Activated T-helper 1 cell treated with anti-CD3 and anti-CD28 coated beads, Interleukin-12 subunit alpha, Interleukin-12 subunit beta, Interleukin-2, Interleukin-4 antibody, amounts not matched to agents 30 ng/mL and 10 ng/mL and 1 ng/mL, durations not matched to agents 14 hours and 24 hours and 36 hours (primary cell): ENCODE measurements at places on chromosomes 3 and 15. TPM values are rescaled to one million over a fixed set of nuclear protein-coding genes. Genes with fewer than 3 reads are reported as not detected.

HIGD2B gene
- total RNA-seq, result 0.29 TPM in 1 of 2 replicates, not detected in the other

MAGEL2 gene
- not detected in 2 replicates for total RNA-seq

UBAP1L gene
- 5.9 and 7.0 TPM in 2 replicates for total RNA-seq

SENP2 gene
- 33.5 and 34.6 TPM in 2 replicates for total RNA-seq

DUOXA2 gene
- not detected in 2 replicates for total RNA-seq

INO80 gene
- 39.2 and 39.6 TPM in 2 replicates for total RNA-seq

KNG1 gene
- total RNA-seq, result not detected in 2 replicates

GRCh38 chr3:170523248-170523647 lies 62.6 kb downstream of the SLC7A14 start:
- H3K27ac ChIP-seq, result no peak overlapping the region
- peaks cover 8% of the 10 kb centered on the region for H3K27me3 ChIP-seq
- H3K36me3 ChIP-seq, result no peaks in the 10 kb centered on the region

GRCh38 chr15:23854912-23855659 lies 168.0 kb upstream of the NDN start:
- H3K4me3 ChIP-seq, result no peak overlapping the region
- H3K36me3 ChIP-seq, result no peaks in the 10 kb centered on the region
- no peak for DNase-seq
- no peak overlapping the region for H3K27ac ChIP-seq
- H3K4me1 ChIP-seq, result no peaks in the 10 kb centered on the region

DNA sequence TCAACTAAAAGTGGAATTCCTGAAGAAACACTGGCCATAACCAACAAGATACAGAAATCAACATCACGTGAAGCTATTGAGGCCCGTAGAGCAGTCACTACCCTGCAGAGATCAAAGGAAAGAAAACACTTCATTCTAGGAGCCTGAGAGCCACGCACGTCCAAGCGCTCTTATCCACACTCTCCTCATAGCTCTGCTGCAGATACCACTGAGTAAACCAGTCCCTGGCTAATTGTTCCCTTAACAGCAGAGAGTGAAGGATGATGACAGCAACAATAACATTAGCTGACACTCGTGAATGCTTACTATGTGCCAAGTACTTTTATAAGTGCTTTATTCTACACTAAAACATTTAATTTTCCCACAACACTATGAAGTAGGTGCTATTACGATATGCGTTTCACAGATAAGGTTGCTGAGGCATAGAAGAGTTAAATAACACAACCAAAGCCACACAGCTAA lies 271.0 kb upstream of the GADL1 start:
- H3K36me3 ChIP-seq, result no peaks in the 10 kb centered on the region
- H3K27ac ChIP-seq, result no peak overlapping the region
- H3K27me3 ChIP-seq, result no peaks in the 10 kb centered on the region
- no peak overlapping the region for H3K4me3 ChIP-seq
- no peak for DNase-seq

DNA sequence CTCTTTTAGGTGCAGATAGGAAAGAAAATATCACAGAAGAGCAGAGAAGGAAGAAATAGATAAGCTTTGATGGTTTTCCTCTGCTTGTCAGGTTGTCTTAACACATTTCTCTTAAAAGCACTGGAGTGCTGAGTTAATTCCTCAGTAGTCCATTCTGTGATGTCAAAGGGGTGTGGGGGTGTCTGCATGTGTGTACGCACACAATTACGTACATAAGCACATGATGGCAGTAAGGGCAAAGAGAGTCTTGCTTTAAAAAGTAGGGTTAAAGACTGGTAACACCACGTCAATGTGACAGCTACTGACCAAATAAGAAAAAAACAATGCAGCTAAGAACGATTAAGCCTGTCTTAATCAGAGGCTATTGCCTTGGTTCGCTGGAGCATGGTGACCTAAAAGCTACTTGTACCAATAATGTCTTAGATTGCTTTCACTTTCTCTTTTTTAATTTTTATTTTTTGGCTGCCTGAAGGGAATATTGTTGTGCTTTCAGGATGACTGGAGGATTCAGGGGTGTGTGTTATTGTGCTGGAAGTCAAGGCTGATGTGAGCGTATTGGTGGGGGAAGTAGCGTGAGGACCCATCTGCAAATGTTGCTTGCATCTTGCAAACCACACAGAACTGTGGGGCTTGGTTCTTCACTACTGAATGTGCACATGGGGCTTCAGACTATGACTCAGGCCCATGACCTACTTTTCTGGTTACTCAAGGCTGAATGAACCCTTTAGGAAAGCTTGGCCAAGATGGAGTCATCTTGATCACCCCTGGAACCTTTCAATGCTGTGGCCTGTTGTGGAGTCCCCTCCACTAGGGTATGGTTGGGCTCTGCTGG lies 417.8 kb upstream of the TPM1 start:
- no peak overlapping the region for H3K27ac ChIP-seq
- DNase-seq, result no peak
- no peaks in the 10 kb centered on the region for H3K36me3 ChIP-seq
- peaks cover 7% of the 10 kb centered on the region for H3K27me3 ChIP-seq

DNA sequence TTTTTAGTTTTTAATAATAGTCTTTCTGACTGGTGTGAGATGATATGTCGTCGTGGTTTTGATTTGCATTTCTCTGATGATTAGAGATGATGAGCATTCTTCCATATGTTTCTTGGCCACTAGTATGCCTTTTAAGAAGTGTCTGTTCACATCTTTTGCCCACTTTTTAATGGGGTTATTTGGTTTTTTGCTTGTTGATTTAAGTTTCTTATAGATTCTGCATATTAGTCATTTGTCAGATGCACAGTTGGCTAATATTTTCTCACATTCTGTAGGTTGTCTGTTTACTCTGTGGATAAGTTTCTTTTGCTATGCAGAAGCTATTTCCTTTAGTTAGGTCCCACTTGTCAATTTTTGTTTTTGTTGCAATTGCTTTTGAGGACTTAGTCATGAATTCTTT lies 185.4 kb downstream of the SUCNR1 start:
- H3K36me3 ChIP-seq, result no peaks in the 10 kb centered on the region
- DNase-seq, result no peak
- H3K4me1 ChIP-seq, result no peaks in the 10 kb centered on the region
- no peak overlapping the region for H3K4me3 ChIP-seq

DNA sequence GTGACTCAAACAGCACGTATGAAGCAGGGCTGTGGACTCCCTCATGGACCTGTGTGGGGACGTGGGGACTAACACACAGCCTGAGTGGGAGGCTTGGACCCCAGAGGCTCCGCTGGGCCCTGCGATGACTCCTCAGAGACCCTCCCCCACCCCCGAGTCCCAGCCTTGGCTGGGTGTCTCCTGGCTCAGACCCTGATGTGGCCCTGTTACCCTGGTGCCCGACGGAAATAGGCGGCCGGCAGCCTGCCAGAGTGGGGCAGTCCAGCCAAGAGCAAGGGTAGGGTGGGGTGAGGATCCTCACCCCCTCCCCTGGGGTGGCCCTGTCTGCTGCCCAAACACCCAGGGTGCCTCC lies 15.3 kb downstream of the TNK2 start:
- DNase-seq, result no peak
- H3K4me1 ChIP-seq, result peaks cover 34% of the 10 kb centered on the region
- peaks cover 2% of the 10 kb centered on the region for H3K36me3 ChIP-seq
- no peak overlapping the region for H3K27ac ChIP-seq
- no peaks in the 10 kb centered on the region for H3K27me3 ChIP-seq

DNA sequence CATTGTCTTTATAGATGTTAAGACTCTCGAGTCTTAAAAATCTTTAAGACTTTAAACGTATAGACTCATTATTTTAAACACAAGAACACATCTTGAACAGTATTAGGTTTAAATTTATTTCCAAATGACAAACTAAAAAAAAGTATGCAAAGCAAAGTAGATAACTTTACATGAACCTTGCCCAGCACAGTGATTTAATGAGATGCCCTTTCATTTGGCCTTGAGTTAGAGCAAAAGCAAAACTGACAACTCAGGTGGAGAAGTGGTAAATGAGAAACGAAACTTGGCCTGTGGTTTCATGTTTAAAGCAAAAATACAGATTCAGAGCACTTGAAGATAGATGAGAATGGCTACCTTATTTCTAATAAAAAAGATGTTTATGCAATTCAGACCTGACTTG lies 8.6 kb downstream of the GPR15 start:
- no peaks in the 10 kb centered on the region for H3K27me3 ChIP-seq
- H3K36me3 ChIP-seq, result peaks cover 11% of the 10 kb centered on the region
- peak overlapping the region; percentile 76 for H3K27ac ChIP-seq
- DNase-seq, result no peak

DNA sequence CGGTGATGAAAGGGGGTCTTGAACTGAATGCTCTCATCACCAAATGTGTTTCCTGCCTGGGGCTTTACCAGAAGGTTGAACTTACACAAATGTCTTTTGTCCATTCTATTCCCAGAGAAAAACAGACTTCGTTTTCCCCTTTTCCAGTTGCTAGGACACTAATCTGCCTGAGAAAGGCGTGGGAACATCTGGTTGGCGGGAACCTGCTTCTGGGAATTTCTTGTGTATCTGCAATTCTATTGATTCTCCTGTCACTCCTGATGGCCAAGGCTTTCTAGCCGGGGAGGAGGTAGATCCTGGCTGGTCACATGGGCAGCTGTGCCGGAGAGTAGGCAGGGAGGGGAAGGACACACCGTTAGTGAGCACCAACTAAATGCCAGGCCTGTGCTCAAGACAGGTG lies 31.1 kb upstream of the CCDC174 start:
- no peak for DNase-seq
- H3K4me3 ChIP-seq, result no peak overlapping the region
- H3K36me3 ChIP-seq, result no peaks in the 10 kb centered on the region
- peaks cover 1% of the 10 kb centered on the region for H3K27me3 ChIP-seq
- no peaks in the 10 kb centered on the region for H3K4me1 ChIP-seq

GRCh38 chr3:157573780-157574378 lies 70.7 kb upstream of the VEPH1 start:
- H3K27me3 ChIP-seq, result peaks cover 8% of the 10 kb centered on the region
- no peak overlapping the region for H3K27ac ChIP-seq
- H3K4me3 ChIP-seq, result no peak overlapping the region
- H3K4me1 ChIP-seq, result no peaks in the 10 kb centered on the region

- DNase-seq, result no peak
- no peaks in the 10 kb centered on the region for H3K4me1 ChIP-seq
- H3K36me3 ChIP-seq, result no peaks in the 10 kb centered on the region
- no peak overlapping the region for H3K27ac ChIP-seq
Observed at GRCh38 chr15:73019601-73020146, 32.6 kb upstream of the NEO1 start.

DNA sequence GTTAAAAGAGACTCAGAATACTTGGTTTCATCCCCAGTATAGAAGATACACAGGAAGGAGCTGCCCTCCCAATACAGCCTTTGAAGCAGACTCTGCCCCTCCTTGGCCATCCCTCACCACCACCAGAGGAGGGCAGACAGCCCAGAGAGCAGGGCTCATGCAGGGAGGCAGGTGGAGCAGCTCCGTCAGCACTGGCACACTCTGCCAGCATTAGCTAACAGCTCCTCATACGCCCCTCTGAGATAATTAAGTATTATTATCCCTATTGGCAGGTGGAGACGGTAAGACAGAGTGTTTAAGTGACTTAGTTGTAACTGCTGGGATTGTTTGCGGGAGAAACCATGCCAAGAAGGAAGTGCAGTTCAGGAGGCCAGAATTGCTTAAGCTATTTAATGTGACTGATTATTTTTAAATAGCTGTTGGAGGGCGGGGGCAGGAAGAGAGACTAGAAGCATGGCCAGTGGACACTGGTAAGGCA lies 434.0 kb downstream of the EPHB1 start:
- H3K36me3 ChIP-seq, result no peaks in the 10 kb centered on the region
- no peaks in the 10 kb centered on the region for H3K27me3 ChIP-seq
- H3K27ac ChIP-seq, result no peak overlapping the region
- no peak for DNase-seq

- DNase-seq, result no peak
- no peak overlapping the region for H3K27ac ChIP-seq
- no peaks in the 10 kb centered on the region for H3K27me3 ChIP-seq
- H3K36me3 ChIP-seq, result peaks cover 8% of the 10 kb centered on the region
- no peak overlapping the region for H3K4me3 ChIP-seq
Observed at GRCh38 chr15:68232449-68232848, 2.9 kb upstream of the CLN6 start.

- peaks cover 27% of the 10 kb centered on the region for H3K4me1 ChIP-seq
- H3K4me3 ChIP-seq, result peak overlapping the region; percentile 87
- no peaks in the 10 kb centered on the region for H3K36me3 ChIP-seq
- H3K27me3 ChIP-seq, result peaks cover 2% of the 10 kb centered on the region
Observed at GRCh38 chr3:138329984-138330293, 288 bp upstream of the NME9 start.

DNA sequence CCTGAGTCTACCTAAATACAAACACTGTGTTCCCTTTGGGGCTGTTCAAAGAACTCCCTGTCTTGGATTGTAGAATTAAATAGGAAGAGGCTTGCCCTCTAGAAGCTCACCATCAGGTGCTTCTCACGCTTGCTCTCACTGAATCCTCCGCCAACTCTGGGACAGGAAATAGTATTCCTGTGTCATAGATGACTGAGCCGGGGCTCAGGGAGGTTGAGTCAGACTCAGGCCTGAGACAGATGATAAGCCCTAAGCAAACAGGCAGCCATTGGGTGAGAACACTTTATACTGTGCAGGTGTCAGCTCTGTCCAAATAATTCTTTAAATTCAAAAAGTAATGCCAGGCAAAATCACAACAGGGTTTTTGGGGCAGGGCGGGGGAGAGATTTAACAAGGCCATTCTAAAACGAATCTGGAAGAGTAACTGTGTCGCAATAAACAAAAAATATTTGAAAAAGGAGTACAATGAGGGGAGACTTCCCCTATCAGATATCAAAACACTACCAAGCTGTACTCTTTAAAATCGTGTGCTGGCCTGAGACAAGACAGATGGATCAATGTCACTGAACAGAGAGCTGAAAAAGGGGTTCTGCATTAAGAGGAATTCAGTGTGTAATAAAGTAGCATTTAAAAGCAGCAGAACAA lies 59.0 kb downstream of the EPHB3 start:
- H3K27ac ChIP-seq, result no peak overlapping the region
- H3K36me3 ChIP-seq, result no peaks in the 10 kb centered on the region
- H3K4me1 ChIP-seq, result no peaks in the 10 kb centered on the region
- no peak overlapping the region for H3K4me3 ChIP-seq

DNA sequence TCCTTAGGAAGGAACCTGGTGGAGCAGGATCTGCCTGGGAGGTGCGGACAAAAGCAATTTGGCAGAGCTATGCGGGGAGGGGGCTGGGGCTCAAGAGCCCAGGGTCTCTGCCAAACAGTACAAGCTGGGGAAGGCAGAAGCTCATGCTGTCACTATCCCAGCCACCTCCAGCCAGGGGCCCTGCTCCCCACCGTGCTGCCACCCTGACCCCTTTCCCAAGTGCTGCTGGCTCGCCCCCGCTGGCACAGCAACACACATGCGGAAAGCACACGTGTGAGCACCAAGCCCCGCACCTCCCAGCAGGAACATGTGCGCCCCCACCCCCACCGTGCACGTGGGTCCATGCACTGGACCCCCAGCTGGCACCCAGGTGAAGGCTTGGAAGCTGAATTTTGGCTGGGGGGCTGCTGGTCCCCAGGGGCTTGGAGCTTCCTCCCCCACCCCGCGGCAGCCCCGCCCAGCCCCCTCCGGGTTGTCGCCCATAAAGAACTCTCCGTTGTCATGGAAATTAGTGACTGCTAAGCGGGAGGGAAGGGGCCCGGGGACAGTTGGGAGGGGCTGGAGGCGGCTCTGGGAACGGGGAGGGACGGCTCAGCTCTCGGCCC lies 742 bp downstream of the CAMKV start:
- H3K36me3 ChIP-seq, result no peaks in the 10 kb centered on the region
- no peak for DNase-seq
- no peak overlapping the region for H3K27ac ChIP-seq
- peaks cover 34% of the 10 kb centered on the region for H3K27me3 ChIP-seq
